ENCODE measurements at places on chromosomes 5 and 9.

DNA sequence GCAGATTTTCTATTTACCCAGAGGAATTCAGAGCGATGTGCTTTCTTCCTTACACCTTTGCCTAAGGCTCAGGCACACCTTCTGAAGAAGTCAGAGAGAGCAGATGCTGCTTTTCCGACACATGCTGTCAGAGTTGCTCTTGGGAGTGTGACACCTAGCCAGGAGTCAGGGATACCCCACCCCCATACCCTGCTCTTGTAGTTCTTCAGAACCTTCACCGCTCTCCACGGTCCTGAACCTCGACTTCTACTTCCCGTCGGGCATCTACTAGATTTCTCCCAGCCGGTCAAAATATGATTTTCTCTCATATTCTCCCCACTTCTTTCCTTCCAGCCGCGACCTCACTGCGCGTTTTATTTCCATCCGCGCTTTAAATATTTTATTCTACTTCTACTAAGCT, 1.7 kb downstream of the GRIN3A start:
- DNase-seq = no peak

- DNase-seq = no peak
These were observed 71.0 kb downstream of the WNK2 start for GRCh38 chr9:93254806-93255493.

GRCh38 chr9:79140751-79141150, 431.0 kb upstream of the TLE4 start:
- DNase-seq = no peak

GRCh38 chr5:153893817-153894216, 144.9 kb downstream of the FAM114A2 start:
- no peak for DNase-seq

DNA sequence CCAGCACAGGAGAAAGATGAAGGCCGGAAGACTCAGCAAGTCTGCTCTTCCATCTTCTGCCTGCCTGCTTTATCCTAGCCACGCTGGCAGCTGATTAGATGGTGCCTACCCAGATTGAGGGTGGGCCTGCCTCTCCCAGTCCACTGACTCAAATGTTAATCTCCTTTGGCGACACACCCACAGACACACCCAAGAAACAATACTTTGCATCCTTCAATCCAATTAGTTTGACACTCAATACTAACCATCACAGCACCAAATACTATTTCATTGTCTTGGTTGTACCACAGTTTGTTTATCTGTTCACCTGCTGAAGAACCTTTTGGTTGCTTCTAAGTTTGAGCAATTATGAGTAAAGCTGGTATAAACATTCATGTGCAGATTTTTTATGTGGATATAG, 23.7 kb downstream of the SMIM32 start:
- DNase-seq = no peak

DNA sequence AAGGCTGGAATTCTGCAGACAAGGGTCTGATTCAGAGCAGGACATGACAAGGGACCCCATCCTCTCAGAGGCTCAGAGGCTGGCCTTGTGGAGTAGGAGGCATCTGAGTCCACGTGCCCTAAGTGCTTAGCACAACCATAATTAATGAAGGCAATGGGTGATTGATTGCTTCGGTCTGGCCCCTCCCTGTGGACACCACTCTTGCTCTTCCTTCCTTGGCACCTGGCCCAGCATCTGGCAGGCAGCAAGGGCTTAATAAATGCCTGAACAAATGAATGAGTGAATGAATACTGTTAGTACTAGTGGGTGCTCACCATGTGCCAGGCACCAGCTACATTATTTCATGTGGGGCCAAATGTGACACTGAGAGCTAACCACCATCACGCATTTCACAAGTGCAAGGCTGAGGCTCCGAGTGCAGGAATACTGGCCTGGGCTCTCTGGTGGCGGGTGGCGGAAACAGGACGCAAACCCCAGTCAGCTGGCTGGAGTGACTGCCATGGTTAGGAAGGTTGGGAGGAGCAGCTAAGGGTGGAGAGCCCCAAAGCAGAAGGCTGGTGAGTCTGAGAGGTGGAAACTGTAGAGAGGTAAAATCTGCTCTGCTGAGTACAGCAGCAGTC, 53.6 kb downstream of the ASS1 start:
- no peak for DNase-seq

Data from activated CD4-positive, alpha-beta T cell treated with anti-CD3 and anti-CD28 coated beads, Interleukin-2, amount 50 U/mL, for 24 hours (primary cell).